ENCODE measurements at places on chromosomes 2 and 18. TPM values are rescaled to one million over a fixed set of nuclear protein-coding genes. Genes with fewer than 3 reads are reported as not detected.
A peak's percentile ranks its signal among the peaks of the same experiment; 100 is the strongest.

GRCh38 chr2:148970385-148970784 is 68.1 kb upstream of the LYPD6B start:
- DNase-seq, result no peak

GRCh38 chr18:25827228-25827627 is 263.2 kb downstream of the SS18 start:
- no peak for DNase-seq

- DNase-seq, result no peak
Observed at GRCh38 chr18:46344416-46345180, 240.4 kb downstream of the HAUS1 start.

The FAM237A gene
- total RNA-seq, result not detected

The SCG2 gene
- 0.20 TPM for total RNA-seq

- no peak for DNase-seq
Observed at GRCh38 chr2:137826373-137827372, 137.6 kb upstream of the HNMT start.

DNA sequence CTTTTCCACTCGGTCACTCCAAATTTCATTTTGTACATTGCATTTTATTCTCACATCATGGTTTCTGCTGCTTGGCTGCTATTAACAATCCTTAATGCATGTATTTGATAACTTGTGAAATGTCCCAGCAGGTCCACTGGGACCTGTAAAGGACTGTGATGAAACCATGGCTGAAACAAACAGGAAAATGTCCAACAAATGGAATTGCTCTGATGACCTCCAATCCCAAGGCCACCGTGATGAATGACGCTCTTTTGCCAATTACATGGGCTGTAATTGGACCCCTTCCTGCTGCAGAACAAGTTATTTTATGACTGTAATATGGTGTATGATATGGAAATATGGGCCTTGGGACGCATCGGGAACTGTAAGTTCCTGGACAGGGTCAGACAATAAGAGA is 224.2 kb upstream of the CXCR4 start:
- peak; percentile 46 for DNase-seq

- no peak for DNase-seq
Observed at GRCh38 chr18:53864770-53865169, 359.7 kb downstream of the MBD2 start.

DNA sequence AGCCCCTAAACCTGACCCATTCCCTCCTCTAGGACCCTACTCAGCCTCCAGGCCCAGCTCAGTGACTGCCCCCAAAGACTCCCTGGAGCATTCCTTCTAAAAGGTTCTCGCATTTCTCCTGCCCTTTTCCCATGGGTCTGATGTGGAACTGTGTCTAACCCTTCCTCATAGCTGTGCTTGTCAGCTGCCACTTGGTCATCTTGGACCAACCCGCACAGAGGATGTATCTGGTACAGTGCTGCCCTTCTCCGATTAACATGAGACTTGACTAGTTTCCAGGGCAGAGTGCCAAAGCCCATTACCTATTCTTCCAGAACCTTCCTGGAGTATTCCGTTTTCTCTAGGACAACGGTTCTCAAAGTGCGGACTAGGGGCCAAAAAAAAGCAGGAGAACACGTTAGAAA is 518 bp upstream of the NFU1 start:
- peak; percentile 66 for DNase-seq

GRCh38 chr2:20536619-20537422 is 89.9 kb downstream of the RHOB start:
- DNase-seq, result no peak

DNA sequence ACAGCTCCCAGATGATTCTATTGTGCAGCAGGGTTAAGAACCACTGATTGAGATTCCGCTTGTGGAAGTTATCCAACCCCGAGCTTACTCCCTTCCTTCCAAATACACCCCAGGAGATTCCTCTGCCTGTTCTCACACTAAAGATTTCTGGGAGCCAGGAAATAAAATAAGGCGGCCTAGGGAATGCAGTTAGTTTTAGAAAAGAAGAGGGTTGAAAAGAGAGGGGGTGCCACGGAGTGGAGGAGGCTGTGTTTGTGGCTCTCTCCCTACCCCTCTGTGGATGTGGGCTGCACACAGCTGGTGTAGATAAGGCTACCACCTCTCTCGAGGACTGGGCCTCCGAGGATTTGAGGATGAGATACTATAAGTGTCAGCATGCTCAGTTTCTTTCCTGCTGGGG is 25.1 kb upstream of the SP3 start:
- DNase-seq, result peak; percentile 72

The CACNB4 gene
- 16.3 TPM for total RNA-seq

GRCh38 chr2:109129921-109130722 is 1.1 kb downstream of the SH3RF3 start:
- DNase-seq, result no peak

- DNase-seq, result no peak
Observed at GRCh38 chr2:201660293-201660895, 17.1 kb upstream of the TMEM237 start.

DNA sequence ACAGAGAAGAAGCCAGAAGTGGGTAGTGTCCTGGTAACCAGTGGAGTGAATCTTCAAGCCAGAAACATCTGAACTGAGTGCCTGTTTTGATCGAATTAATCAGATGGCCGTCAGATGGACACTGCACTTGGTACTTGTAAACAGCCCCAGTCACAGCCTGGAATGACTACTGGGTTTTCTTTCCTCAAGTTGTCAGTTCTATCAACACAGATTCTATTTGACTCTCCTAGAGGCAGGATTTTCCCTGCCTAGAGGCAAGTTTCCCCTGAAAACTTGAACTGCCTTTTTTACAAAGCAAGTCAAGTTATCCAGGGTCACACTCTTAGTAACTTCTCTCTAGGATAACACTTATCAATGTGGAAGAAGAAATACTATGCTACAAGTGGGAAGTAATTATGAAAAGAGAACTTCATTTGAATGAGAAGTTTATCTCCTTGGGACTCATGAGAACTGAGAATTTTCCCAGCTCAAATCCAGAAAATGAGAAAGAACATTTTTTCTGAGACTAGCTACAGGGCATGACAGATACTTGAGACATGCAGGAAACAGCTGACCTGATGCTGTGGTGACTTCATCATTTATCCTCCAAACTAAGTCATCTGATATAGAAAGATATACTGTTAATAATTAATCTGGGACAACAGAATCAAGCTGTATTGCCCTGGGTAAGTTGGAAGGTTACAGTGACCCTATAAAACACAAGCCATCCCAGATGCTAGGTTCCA is 36.0 kb downstream of the SULT1C2 start:
- no peak for DNase-seq

GRCh38 chr2:227082286-227082685 is 81.7 kb downstream of the COL4A4 start:
- no peak for DNase-seq

GRCh38 chr2:219362524-219363164 is 25.1 kb downstream of the DNPEP start:
- DNase-seq, result peak; percentile 18

The DHRS9 gene
- total RNA-seq, result 1.6 TPM

- no peak for DNase-seq
Observed at GRCh38 chr2:98551316-98551715, 57.0 kb downstream of the COA5 start.

- no peak for DNase-seq
Observed at GRCh38 chr2:27891673-27892105, 1.2 kb downstream of the BABAM2 start.

DNA sequence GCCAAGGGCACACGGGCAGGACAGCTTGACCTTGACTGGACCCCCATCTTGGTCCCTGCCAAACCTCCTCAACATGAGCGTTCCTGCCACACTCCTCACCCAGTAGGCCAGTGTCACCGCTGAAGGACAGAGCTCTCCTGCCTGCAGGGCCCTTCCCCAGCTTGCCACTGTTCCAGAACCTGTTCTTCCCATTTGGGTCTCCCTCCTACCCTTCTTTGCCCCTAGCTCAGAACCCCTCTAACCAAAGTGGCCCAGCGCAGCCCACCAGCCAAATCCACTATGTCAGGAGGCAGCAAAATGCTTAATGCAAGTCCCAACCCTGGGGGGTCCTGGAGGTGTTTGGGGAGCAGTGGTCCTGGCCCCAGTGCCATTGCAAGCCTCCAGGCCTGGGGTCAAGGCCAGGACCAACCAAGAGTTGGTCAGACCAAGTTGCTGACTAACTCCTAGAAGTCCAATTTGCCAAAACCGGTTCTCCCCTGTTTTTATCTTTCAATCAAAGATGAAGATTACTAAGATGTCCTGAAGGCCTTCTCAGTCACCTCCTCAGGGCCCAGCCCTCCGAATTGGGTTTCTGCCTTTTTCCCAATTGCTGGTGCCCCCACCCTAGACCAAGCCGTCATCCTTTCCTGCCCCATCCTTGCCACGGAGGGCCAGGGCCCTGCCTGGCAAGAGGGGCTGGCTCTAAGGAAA is 4.5 kb upstream of the ASPRV1 start:
- no peak for DNase-seq

GRCh38 chr2:210456571-210456970 is 20.0 kb downstream of the LANCL1 start:
- DNase-seq, result no peak

GRCh38 chr2:40554665-40555294 is 102.9 kb upstream of the SLC8A1 start:
- DNase-seq, result no peak

Data from skin of body (tissue), 3 donors.